Epithelial cell of alveolus of lung (primary cell): ENCODE measurements at places on chromosomes 11 and 22. TPM values are rescaled to one million over a fixed set of nuclear protein-coding genes. Genes with fewer than 3 reads are reported as not detected.

Gene RIC3
- total RNA-seq, result not detected in 2 replicates

Gene CYTH4
- total RNA-seq, result 0.39 TPM in 1 of 2 replicates, not detected in the other

Gene UPK3A
- not detected in 2 replicates for total RNA-seq

Gene MS4A6A
- not detected in 2 replicates for total RNA-seq

Gene PPFIBP2
- 3.0 and 4.0 TPM in 2 replicates for total RNA-seq

Gene SMC1B
- total RNA-seq, result not detected in 2 replicates

Gene KCNJ1
- not detected in 2 replicates for total RNA-seq

Gene OR51B4
- total RNA-seq, result not detected in 2 replicates

Gene XKR3
- total RNA-seq, result not detected in 2 replicates

Gene CCDC188
- total RNA-seq, result not detected in 2 replicates

Gene RASSF10
- 0.26 TPM in 1 of 2 replicates, not detected in the other for total RNA-seq

Gene OR8G5
- total RNA-seq, result not detected in 2 replicates

Gene OSBP
- 20.7 and 29.5 TPM in 2 replicates for total RNA-seq

Gene ABCC8
- not detected in 2 replicates for total RNA-seq

Gene CYB561A3
- total RNA-seq, result 51.8 and 72.4 TPM in 2 replicates

Gene APOA5
- total RNA-seq, result not detected in 2 replicates

Gene CDKN1C
- 30.1 and 99.7 TPM in 2 replicates for total RNA-seq

Gene ART1
- not detected in 2 replicates for total RNA-seq

Gene CREB3L1
- 37.4 and 41.9 TPM in 2 replicates for total RNA-seq

Gene LTBP3
- total RNA-seq, result 104 and 180 TPM in 2 replicates

Gene OR4A16
- total RNA-seq, result not detected in 2 replicates

Gene APOBEC3G
- total RNA-seq, result 13.0 and 13.6 TPM in 2 replicates

Gene CABP4
- total RNA-seq, result not detected in 2 replicates

Gene SYNGR1
- 6.5 and 6.7 TPM in 2 replicates for total RNA-seq

Gene VWCE
- 2.3 and 2.6 TPM in 2 replicates for total RNA-seq

Gene ROBO4
- total RNA-seq, result 0.80 and 5.8 TPM in 2 replicates

Gene MIAT
- 0.39 and 0.80 TPM in 2 replicates for total RNA-seq

Gene DDTL
- 0.26 and 2.6 TPM in 2 replicates for total RNA-seq

Gene AGBL2
- 0.64 and 0.78 TPM in 2 replicates for total RNA-seq

Gene HEPHL1
- total RNA-seq, result not detected in 2 replicates

Gene RPS6KB2
- total RNA-seq, result 49.5 and 61.2 TPM in 2 replicates

Gene MUC6
- not detected in 2 replicates for total RNA-seq

Gene OR5P2
- not detected in 2 replicates for total RNA-seq

Gene PGA5
- not detected in 2 replicates for total RNA-seq

Gene CCDC73
- not detected in 2 replicates for total RNA-seq

Gene LUZP2
- 0.39 and 1.5 TPM in 2 replicates for total RNA-seq

Gene DKK3
- total RNA-seq, result 231 and 338 TPM in 2 replicates

Gene CYP2D6
- 0.08 and 0.26 TPM in 2 replicates for total RNA-seq

Gene SCN2B
- total RNA-seq, result under 0.01 and 0.48 TPM in 2 replicates

Gene CASP1
- 22.5 and 44.0 TPM in 2 replicates for total RNA-seq

Gene SCGB2A2
- total RNA-seq, result not detected in 2 replicates

Gene MSANTD4
- 17.7 and 26.6 TPM in 2 replicates for total RNA-seq

Gene OR56A5
- total RNA-seq, result not detected in 2 replicates

Gene CHID1
- total RNA-seq, result 131 and 209 TPM in 2 replicates

Gene IGHMBP2
- 7.6 and 13.6 TPM in 2 replicates for total RNA-seq

Gene ENTHD1
- total RNA-seq, result not detected in 2 replicates

Gene ABTB2
- 4.4 and 7.8 TPM in 2 replicates for total RNA-seq

Gene RPL3
- 2,696 and 3,597 TPM in 2 replicates for total RNA-seq

Gene WT1
- 1.9 and 8.5 TPM in 2 replicates for total RNA-seq

Gene PARVA
- 32.3 and 45.4 TPM in 2 replicates for total RNA-seq

Gene PTPRCAP
- 1.9 TPM in 1 of 2 replicates, not detected in the other for total RNA-seq

Gene OR4C15
- not detected in 2 replicates for total RNA-seq

Gene TBX10
- not detected in 2 replicates for total RNA-seq

Gene OR51G2
- total RNA-seq, result not detected in 2 replicates

Gene IGLL1
- not detected in 2 replicates for total RNA-seq
